Body of pancreas (tissue), 4 donors: ENCODE measurements at places on chromosomes 5 and 9. TPM values are rescaled to one million over a fixed set of nuclear protein-coding genes. Genes with fewer than 3 reads are reported as not detected.

Gene C9
- not detected for total RNA-seq

Gene PRRT1B
- total RNA-seq = 0.78 TPM

Gene PCDHGA11
- 6.9 TPM for total RNA-seq

Gene ECSCR
- total RNA-seq = 6.2 TPM

Gene BRD9
- total RNA-seq = 18.9 TPM

Gene FREM1
- 19.1 TPM for total RNA-seq

Gene CHSY3
- 6.5 TPM for total RNA-seq

Gene IFNK
- total RNA-seq = not detected

Gene NOL6
- total RNA-seq = 14.8 TPM

Gene FOXD4L4
- total RNA-seq = 0.52 TPM

Gene GKAP1
- total RNA-seq = 8.0 TPM

Gene N4BP3
- total RNA-seq = 0.52 TPM

Gene MZB1
- 12.2 TPM for total RNA-seq

Gene BNIP1
- total RNA-seq = 3.1 TPM

Gene POLR3G
- 1.6 TPM for total RNA-seq

Gene PCDHAC2
- total RNA-seq = 2.3 TPM

Gene PCDHB15
- 3.1 TPM for total RNA-seq

Gene TOR4A
- total RNA-seq = 12.2 TPM

Gene SNX24
- 19.1 TPM for total RNA-seq

Gene GPRIN1
- total RNA-seq = 1.3 TPM

Gene RASEF
- total RNA-seq = 49.5 TPM

Gene CTXN3
- total RNA-seq = not detected

Gene GCNT4
- total RNA-seq = 4.2 TPM

Gene RXFP3
- not detected for total RNA-seq

Gene ARHGEF28
- 67.2 TPM for total RNA-seq

Gene CNTNAP3B
- total RNA-seq = 11.2 TPM

Gene F2RL2
- 0.78 TPM for total RNA-seq

Gene BAAT
- total RNA-seq = 2.6 TPM

Gene TYRP1
- not detected for total RNA-seq

Gene TXNDC15
- 50.4 TPM for total RNA-seq

Gene JADE2
- total RNA-seq = 41.0 TPM

Gene RABL6
- total RNA-seq = 69.8 TPM

Gene AK3
- 46.4 TPM for total RNA-seq

Gene MYOZ3
- not detected for total RNA-seq

Gene PTPN3
- 13.2 TPM for total RNA-seq

Gene TNFSF15
- not detected for total RNA-seq

Gene UBAC1
- 25.4 TPM for total RNA-seq

Gene KLHL3
- 3.3 TPM for total RNA-seq

Gene CD72
- 3.3 TPM for total RNA-seq

Gene PRR7
- 1.3 TPM for total RNA-seq

Gene KIF3A
- 8.8 TPM for total RNA-seq

Gene PCBD2
- total RNA-seq = 15.8 TPM

Gene ORM2
- total RNA-seq = not detected

Gene SLC30A5
- total RNA-seq = 30.3 TPM

Gene LCN12
- 4.9 TPM for total RNA-seq

Gene GMCL2
- total RNA-seq = not detected

Gene ZNF483
- 6.7 TPM for total RNA-seq

Gene FAM81B
- total RNA-seq = not detected

Gene FGF1
- total RNA-seq = 0.78 TPM

Gene UBE2B
- 31.6 TPM for total RNA-seq

Gene GTF2H2C
- 13.0 TPM for total RNA-seq

Gene HRH2
- total RNA-seq = not detected

Gene GALNT12
- 13.0 TPM for total RNA-seq

Gene MARCHF3
- total RNA-seq = 8.2 TPM

Gene C9orf40
- 9.9 TPM for total RNA-seq

Gene CDH6
- 0.78 TPM for total RNA-seq

Gene PGM5
- 6.5 TPM for total RNA-seq

Gene TEX48
- total RNA-seq = not detected
